Caudate nucleus (tissue), 63 donors: ENCODE measurements at places on chromosomes 11 and 22.

DNA sequence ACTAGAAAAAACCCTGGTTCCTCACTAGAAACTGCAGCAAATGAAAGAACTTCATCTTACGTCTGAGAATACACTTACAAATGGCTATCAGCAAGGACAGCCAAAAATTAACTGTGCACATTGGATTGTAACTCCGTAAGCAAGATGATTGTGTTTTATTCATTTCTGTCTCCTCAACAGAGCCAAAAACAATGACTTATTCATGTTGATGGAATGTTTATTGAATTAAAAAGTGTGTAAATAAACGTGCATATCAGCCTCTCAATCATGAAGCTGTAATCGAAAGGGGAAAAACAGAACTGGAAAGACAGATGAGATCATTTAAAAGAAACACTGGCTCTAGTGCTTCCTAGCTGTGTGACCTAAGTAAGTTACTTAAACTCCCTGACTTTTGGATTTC, 307.5 kb upstream of the ZC3H12C start:
- no peak for DNase-seq

DNA sequence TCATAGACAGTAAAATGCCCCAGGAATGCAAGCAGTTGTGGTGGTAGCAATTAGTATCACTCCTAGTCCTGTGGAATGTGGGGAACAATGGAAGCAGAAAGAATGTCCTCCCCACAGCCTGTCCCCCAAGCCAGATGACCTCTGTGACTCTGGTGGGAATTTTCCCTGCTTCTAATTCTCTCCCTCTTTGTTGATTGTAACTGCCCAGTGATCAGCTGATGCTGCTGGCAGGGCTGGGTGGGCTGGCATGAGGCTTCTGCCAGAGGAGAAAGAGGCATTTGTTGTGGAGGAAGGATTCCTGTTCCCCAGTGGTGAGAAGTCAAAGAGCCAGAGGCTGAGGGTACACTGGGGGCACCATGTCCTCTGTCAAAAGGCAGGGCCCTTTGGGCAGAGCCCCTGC, 116.7 kb upstream of the NCAM1 start:
- peak; percentile 87 for DNase-seq

GRCh38 chr11:2766166-2766565, 66.4 kb upstream of the KCNQ1OT1 start:
- DNase-seq, result no peak

GRCh38 chr11:59891781-59892181, 13.2 kb downstream of the OOSP3 start:
- DNase-seq, result no peak

- DNase-seq, result no peak
Measured at GRCh38 chr11:27234043-27234668, 128.9 kb downstream of the CCDC34 start.

DNA sequence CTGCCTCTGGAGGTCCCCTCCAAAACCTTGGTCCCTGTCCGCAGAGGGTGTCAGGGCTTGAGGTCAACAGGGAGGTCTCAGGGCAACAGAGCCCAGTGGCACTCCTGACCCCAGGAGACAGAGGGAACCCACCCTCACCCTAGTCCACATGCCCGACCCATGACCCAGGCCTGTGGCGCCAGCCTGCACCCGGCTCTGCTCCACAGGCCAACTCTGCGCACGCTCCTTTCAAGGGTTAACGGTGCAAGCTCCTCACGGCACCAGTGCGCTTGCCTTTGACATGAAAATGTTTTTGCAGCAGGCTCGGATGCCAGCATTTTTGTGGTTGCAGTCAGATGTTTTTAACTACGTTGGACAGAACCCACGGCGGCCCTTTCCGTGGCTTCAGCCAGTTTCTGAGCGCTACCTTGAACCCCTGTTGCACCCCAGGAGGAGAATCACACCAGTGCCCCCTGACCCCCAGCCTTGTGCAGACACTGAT, 68.6 kb downstream of the CDKN1C start:
- no peak for DNase-seq

DNA sequence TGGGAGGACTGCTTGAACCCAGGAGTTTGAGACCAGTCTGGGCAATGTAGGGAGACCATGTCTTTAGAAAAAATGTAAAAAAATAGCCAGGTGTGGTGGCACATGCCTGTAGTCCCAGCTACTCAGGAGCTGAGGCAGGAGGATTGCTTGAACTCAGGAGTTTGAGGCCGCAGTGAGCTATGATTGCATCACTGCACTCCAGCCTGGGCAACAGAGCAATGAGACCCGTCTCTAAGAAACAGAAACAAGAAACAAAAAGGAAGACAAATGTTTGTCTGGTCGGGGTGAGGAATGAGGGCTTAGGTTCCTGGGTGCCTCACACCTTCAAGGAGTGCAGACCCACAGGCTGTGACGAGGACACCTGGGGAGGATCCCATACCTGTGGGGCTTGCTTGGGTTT, 191.9 kb downstream of the CEP164 start:
- no peak for DNase-seq

DNA sequence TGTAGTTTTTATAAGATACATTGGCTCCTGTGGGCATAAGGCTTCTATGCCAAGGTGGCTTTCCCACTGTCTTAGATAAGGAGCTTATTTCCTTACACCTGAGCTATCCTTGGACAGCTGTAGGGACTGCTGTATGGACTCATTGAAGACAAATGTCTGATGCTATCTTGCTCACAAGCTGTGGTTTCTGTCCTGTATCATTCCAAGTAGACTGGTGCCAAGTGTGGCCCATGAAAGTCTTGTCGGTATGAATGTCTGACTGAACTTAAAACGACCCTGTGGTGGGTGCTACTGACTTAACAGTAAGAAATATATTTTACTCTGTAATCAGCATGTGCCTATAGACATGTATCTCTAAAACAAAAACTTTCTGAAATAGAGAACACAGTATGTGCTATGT, 45.0 kb downstream of the LARGE2 start:
- DNase-seq, result no peak

DNA sequence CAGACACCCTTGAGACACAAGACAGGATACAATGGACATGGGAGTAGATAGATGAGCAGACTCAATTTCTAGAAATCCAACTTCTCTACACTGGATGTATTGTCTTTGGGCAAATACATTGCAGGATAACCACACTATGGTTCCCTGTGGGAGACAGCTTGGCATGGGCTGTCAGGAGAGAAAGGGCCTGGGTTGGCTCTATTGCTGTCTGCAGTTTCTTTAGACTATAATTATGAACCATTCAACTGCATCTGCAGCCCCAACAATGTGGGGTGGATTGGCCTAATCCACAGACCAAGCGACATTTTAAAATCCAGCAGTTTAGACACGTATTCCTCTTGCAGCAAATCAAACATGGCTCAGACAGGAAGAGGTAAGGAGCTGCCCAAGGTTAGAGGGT, 60.3 kb downstream of the ETS1 start:
- no peak for DNase-seq

DNA sequence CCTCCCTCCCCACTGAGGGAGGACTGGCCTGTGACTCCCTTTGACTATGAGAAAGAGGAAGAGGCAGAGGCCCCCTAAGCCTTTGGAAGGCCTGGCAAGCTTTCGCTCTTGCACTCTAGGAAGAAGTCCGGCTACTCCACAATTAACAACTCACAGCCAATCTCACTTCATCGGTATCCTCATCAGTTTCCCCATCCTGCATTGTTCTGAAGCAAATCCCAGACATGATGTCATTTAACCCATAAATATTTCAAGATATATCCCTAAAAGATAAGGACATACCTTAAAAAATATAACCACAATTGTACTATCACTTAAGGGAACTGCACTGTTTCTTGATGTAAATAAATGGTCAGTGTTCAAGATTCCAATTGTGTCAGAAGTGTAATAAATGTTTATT, 63.1 kb downstream of the CWC15 start:
- no peak for DNase-seq

GRCh38 chr22:19824926-19825339, 29.7 kb downstream of the GNB1L start:
- no peak for DNase-seq

- DNase-seq, result peak; percentile 31
Measured at GRCh38 chr11:109939166-109939810, 153.9 kb upstream of the ZC3H12C start.

- no peak for DNase-seq
Measured at GRCh38 chr11:2531987-2532703, 87.3 kb downstream of the KCNQ1 start.

DNA sequence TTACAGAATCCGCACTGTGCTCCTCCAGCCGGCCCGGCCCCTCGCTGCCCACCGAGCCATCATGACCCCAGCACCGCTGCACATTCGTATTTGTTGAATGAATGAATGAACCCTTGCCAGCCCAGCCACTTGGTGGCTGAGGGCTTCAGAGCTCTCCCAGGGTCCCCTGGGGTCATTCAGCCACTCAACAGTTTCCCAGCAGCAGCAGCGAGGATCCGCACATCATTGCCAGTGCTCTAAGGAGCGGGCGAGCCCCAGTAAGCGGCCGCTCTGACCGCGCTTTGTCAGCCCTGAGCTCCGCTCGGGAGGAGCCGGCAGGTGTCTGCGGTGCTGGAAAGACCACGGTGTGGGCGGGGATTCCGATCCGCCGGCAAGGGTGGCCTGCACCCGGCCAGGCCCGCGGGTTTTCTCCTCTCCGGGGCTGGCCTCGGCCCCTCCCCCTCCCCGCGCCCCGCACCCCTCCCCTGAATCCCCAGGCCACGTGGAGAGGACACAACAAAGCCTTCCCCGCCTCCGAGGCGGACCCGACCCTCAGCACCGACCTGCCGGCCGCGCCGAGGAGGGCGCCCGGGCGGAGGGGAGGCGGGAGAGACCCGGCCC, 563 bp downstream of the BID start:
- DNase-seq, result peak; percentile 29

DNA sequence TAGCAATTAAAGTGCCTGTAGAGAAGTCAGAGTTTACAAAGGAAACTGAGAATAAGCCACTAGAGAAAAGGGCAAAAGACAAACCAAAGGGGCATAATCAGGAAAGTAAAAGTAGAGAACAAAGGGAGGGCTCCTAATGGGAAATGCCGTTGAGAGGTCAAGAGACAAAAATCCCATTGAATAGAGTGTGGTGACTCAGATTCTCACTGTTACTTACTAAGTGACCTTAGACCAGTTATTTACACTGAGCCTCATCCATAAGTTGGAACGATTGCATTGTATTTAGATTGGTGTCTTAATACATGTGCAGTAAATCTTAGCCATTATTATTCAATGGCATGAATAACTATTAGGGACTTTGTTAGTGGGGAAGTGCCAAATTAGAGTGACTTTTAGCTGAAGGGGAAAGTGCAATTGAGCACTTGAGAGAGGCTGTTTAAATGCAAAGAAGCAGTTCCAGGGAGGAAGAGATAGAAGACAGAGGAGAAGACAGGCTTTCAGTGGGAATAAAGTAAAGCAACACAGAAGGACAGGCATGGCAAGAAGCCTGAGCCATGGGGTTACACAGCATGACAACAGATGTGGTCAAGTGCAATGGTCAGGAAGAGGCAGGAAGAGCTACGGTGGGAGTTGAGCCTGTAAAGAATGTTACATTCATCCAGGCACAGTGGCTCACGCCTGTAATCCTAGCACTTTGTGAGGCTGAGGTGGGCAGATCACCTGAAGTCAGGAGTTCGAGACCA, 82.6 kb downstream of the UBASH3B start:
- DNase-seq, result no peak

- no peak for DNase-seq
Measured at GRCh38 chr11:27894552-27894951, 194.3 kb upstream of the BDNF start.

GRCh38 chr22:31538815-31539214, 42.5 kb downstream of the SFI1 start:
- no peak for DNase-seq

- no peak for DNase-seq
Measured at GRCh38 chr11:73201249-73201648, 16.8 kb upstream of the P2RY2 start.

DNA sequence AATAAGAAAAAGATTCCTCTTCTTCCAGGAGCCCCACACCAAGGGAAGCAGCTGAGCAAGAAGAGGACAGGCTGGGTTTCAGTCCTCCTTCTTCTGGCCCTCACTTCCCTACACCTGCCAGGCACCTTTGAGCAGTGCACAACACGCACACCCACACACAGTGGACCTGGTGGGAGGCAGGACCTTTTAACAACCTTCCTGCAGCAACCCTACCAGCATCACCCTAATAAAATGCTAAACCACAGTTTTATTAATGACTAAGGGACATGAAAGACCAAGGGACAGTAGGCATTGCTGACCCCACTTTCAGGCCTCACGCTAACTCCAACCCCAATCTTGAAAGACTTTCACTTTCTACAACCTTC, 12.2 kb downstream of the ARAP1 start:
- DNase-seq, result no peak

DNA sequence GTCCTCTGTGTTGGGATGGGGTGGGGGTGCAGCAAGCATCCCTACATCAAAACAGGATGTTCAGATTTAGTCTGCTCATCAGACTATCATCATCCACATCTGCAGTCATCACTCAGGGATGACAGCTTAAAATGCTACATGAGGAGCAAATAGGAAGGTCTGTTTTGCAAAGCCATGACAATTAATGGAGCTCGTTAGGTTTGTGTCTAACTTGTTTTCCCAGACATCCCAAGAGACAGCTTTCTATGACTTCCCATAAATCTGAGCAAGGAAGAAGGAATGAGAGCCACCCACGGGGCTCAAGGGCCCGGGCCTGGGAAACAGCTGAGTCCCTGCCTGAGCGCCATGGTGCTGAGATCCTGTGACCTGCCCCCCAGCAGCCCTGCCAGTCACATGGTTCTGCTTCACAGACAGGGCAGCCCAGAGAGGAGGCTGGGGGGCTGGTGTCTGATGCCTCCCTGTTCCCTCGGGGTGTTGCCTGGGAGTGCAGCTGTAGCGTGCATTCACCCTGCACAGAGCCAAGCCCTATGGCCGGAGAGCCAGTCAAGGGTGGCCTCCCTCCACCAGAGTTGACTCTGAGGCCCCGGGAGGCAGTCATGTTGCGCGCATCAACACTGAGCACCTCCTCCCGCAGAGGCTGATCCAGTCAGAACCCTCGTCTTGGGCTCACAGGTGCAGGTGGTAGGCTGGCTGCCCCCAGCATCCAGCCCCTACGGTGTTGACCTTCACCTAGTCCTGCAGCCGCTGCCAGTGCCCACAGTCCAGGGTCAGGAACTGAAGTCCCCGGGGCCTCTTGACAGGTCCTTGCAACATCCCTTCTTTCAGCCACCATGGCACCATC, 12.1 kb downstream of the DERL3 start:
- no peak for DNase-seq

DNA sequence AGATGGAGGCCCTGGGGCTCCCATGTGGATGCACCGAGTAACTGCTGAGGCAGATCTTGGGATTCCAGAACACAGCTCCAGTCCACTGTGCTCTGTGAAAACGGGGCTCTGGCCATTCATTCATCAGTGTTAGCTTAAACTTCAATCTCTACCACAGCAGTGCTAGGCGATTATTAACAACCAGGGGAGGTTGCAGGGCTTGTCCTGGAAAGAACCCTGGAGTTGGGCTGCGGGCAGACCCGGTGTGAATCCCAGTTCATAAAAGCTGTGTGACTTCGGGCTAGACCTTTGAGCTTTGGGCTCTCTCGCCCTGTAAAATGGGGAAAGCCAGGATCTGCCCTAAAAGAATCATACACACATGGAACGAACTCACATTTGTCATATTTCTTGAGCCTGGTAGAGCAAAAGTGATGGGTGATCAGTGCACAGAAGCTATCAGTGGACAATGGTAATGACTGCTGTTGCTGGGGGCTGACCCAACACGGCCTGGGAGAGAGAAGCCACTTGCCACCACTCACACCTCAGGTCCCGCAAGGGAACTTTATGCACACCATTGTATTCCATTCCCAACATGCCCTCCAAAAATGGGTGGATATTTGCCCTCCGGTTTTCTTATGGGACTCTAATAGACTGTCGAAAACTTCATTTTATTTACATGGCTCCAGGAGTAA, 15.6 kb upstream of the CRYBB3 start:
- no peak for DNase-seq

GRCh38 chr22:24128021-24128420, 53.3 kb upstream of the SUSD2 start:
- DNase-seq, result no peak
